ENCODE measurements at places on chromosomes 6 and 20. TPM values are rescaled to one million over a fixed set of nuclear protein-coding genes. Genes with fewer than 3 reads are reported as not detected.

Gene SLC22A7
- not detected for total RNA-seq

Gene TREML4
- not detected for total RNA-seq

DNA sequence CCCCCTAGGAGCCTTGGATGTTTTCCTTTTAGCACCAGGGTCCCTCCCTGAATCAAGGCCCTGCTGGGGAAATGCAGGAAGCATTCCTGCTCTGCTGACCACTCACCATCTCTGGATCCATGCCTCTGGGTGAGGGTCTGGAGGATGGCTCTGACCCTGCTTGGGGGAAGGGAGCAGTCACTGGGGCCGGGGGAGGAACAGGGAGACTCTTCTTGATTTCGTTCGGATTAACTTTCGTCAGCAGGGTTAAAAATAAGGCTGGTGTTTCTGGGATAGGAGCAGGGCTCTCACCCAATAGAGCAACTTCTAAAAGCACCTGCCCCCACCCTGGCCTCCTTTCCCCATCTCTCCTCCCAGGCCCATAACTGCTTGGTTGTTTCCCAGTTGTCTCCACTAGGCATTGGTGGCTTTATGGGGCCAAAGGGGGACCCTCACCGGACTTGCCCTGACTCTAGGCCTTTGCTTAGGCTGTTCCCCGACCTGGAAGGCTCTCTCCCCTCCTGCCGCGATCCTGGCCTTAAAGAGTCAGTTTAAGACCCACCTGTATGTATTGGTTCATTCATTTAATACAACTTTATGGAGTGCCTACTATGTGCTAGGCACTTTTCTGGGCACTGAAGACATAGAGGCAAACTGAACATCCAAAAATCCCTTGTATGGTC lies 63.0 kb downstream of the JPH2 start:
- no peaks in the 10 kb centered on the region for H3K27me3 ChIP-seq
- no peak overlapping the region for H3K27ac ChIP-seq
- peaks cover 3% of the 10 kb centered on the region for H3K4me1 ChIP-seq
- no peak for DNase-seq
- H3K36me3 ChIP-seq = peaks cover 8% of the 10 kb centered on the region
- H3K4me3 ChIP-seq = no peak overlapping the region

GRCh38 chr20:24587384-24588046 lies 118.1 kb downstream of the SYNDIG1 start:
- no peak overlapping the region for H3K27ac ChIP-seq
- H3K27me3 ChIP-seq = no peaks in the 10 kb centered on the region
- no peak overlapping the region for H3K4me3 ChIP-seq
- no peak for DNase-seq
- H3K36me3 ChIP-seq = no peaks in the 10 kb centered on the region
- H3K4me1 ChIP-seq = no peaks in the 10 kb centered on the region

All from chondrocyte (in vitro differentiated cells).